ENCODE measurements at places on chromosomes 12 and 14.
A peak's percentile ranks its signal among the peaks of the same experiment; 100 is the strongest.

GRCh38 chr12:19945559-19946435 is 422.5 kb upstream of the PDE3A start:
- no peak for DNase-seq

DNA sequence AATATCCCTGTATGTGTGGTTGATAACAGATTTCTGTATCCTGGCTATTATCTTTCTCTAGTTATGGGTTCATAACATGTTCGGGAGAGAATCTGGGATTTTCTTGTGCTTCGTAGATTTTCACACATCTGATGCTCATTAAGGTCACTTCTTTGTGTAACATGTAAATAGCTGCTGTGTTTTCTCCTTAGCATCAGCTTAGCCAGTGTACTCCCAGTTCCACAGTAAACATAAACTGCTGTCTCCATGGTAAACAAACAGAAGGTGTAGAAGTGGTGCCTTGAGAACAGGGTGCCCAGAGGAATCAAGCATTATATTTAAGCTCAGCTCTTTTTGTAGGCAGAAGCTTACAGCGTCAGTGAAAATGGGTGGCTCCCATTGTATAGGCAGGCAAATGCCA is 88.0 kb downstream of the ANO6 start:
- DNase-seq: no peak

- no peak for DNase-seq
These were observed 312.2 kb downstream of the ATXN7L3B start for GRCh38 chr12:74849801-74850200.

- no peak for DNase-seq
These were observed 23.9 kb downstream of the CACNA1C start for GRCh38 chr12:2076728-2077127.

- DNase-seq: no peak
These were observed 2.9 kb downstream of the SALL2 start for GRCh38 chr14:21523203-21523602.

- no peak for DNase-seq
These were observed 21.1 kb upstream of the CPNE8 start for GRCh38 chr12:38926501-38926900.

GRCh38 chr14:77856941-77857340 is 57.0 kb downstream of the ADCK1 start:
- no peak for DNase-seq

- DNase-seq: no peak
These were observed 1.8 kb downstream of the OTOGL start for GRCh38 chr12:80101126-80101525.

DNA sequence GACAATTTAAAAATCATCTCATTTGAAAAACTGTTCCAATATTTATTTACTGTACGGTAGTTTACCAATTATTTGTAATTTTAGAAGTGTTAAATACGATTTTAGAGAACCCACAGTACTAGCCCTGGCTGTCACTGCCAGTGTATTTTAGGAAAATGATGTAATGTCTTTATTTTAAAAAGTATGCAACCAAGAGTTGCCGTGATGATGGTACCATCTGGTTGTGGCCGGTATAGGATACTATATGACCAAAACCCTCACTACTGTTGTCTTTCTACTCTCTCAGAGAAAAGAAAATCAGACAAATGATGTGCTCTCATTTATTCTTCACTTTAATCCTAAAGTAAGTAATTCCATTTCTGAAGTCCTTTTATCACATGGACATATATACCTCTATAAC is 395.0 kb downstream of the FOXG1 start:
- DNase-seq: no peak

DNA sequence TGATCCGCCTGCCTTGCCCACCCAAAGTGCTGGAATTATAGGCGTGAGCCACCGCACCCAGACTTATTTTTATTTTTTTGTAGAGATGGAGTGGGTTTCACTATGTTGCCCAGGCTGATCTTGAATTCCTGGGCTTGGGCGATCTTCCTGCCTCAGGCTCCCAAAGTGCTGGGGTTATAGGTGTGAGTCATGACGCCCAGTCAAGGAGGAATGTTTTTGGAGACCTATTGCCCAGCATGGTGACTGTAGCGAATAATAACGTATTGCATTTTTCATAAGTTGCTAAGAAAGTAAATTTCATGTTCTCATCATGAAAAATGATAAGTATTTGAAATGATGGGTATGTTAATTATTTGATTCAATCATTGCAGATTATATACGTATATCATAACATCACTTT is 46.5 kb downstream of the TEAD4 start:
- no peak for DNase-seq

- no peak for DNase-seq
These were observed 229.3 kb upstream of the LHX5 start for GRCh38 chr12:113700943-113701342.

- peak; percentile 69 for DNase-seq
These were observed 68.2 kb upstream of the ETV6 start for GRCh38 chr12:11581179-11581755.

DNA sequence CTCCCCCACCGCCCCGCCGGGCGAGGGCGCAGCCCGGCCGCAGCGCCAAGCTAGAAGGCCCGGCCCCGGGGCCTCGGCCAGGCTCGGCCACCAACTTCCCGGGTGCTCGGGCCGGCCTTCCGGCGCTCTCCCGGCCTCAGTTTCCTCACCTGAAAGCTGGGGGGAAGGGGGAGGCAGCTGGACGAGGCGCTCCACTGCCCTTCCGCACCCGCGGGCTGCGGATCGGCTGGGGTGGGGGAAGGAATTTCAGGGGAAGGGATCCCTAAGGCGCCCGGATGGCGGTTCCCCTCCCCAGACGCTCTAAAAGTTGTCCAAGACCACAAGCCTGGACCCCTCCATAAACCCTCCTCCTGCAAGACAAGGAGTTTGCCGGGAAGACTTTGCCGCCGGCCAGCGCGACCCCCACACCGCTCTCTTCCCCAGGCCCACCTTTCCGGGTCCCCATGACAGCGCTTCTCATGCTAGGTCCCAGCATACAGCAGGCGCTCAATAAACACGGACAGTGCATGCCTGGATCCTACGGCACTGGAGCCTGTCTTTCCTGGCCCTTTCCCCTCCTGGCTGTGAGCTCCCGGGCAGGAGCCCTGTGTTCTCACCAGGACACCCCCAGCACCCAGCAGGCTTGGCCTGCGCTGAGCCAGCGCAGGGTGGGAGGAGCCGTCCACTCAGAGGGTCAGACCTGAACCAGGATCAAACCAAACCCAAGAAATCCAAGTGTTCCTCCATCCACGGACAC is 18.1 kb downstream of the BEGAIN start:
- DNase-seq: no peak
